Activated naive CD4-positive, alpha-beta T cell treated with anti-CD3 and anti-CD28 coated beads, Interleukin-2, amount 10 ng/mL, durations not matched to agents 7 days and 5 days (primary cell): ENCODE measurements at places on chromosomes 4 and X.

- no peak for DNase-seq
These were observed 99.3 kb upstream of the EGFL6 start for GRCh38 chrX:13469963-13470684.

- no peak for DNase-seq
These were observed 162.2 kb upstream of the S100G start for GRCh38 chrX:16487620-16488385.

GRCh38 chrX:118496763-118497079 lies 1.1 kb downstream of the DOCK11 start:
- DNase-seq: no peak

GRCh38 chr4:143721317-143721716 lies 20.8 kb upstream of the FREM3 start:
- no peak for DNase-seq

GRCh38 chrX:153405426-153405825 lies 4.3 kb upstream of the PNMA6E start:
- no peak for DNase-seq

GRCh38 chr4:125765941-125766340 lies 451.2 kb downstream of the FAT4 start:
- DNase-seq: no peak

- peak; percentile 50 for DNase-seq
These were observed at the start of gene C4orf36 for GRCh38 chr4:86891762-86892635. TSS of gene C4orf36 (minus strand) at chr4:86892422. CDS start at chr4:86891520, 902 bp downstream.

GRCh38 chr4:22607382-22607781 lies 85.4 kb upstream of the GBA3 start:
- peak; percentile 61 for DNase-seq

GRCh38 chrX:85213792-85214530 lies 29.6 kb downstream of the SATL1 start:
- no peak for DNase-seq

DNA sequence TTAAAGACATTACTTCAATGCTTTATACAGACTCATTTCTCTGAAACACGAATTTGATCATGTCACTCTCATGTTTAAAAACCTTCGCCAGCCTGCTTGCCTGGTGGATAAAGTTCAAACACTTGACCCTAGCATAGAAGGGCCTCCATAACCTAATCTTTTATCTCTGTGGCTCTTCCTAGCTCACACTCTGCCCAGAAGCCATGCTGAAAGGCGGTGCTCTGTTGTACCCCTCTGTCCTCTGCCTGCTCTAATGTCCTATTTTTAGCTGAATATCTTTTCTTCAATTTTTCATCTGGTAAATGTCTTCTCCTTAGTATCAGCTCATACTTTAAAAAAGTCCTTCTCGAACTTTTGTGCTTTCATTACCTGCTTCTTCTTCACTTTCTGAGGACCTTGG lies 302.6 kb upstream of the BOD1L1 start:
- no peak for DNase-seq

DNA sequence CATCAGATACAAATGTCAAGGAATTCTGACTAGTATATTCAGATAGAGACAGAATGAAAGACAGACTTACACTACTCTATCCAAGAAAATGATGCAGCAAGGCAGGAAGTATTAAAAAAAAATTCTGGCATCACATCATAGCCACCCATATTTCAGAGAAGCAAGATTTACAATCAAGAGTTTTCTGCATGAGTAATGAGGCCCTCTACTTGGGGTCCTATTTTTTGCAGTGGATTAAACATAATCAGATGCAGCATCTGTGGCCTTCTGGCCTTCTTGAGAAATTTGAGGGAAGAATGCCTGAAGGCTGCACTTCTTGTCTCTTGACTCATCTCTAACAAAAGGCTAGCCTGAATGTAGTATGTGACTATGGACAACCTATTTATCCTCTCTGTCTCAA lies 48.2 kb upstream of the SLIT2 start:
- no peak for DNase-seq

- DNase-seq: no peak
These were observed 100.9 kb upstream of the RXFP1 start for GRCh38 chr4:158420782-158421181.

GRCh38 chrX:86171366-86171765 lies 23.1 kb downstream of the DACH2 start:
- DNase-seq: no peak
